ENCODE measurements at places on chromosomes 13 and 19. TPM values are rescaled to one million over a fixed set of nuclear protein-coding genes. Genes with fewer than 3 reads are reported as not detected.

The ERICH6B gene
- not detected for total RNA-seq

The GNA15 gene
- 2.3 TPM for total RNA-seq

The TSSK6 gene
- total RNA-seq: 6.4 TPM

The IL4I1 gene
- 6.2 TPM for total RNA-seq

The CGB3 gene
- not detected for total RNA-seq

The PCDH20 gene
- 0.75 TPM for total RNA-seq

The SIGLEC8 gene
- not detected for total RNA-seq

The KLK3 gene
- not detected for total RNA-seq

The GPR108 gene
- total RNA-seq: 66.6 TPM

The ZNF426 gene
- 12.4 TPM for total RNA-seq

The CCDC8 gene
- total RNA-seq: 22.2 TPM

The C13orf46 gene
- total RNA-seq: 0.04 TPM

The PRKCSH gene
- 269 TPM for total RNA-seq

The CGB1 gene
- total RNA-seq: 15.3 TPM

The CTXN1 gene
- 16.1 TPM for total RNA-seq

The ZNF20 gene
- 4.2 TPM for total RNA-seq

The ACER1 gene
- not detected for total RNA-seq

The VSTM2B gene
- not detected for total RNA-seq

The TPTE2 gene
- 0.29 TPM for total RNA-seq

The PMIS2 gene
- not detected for total RNA-seq

The GTPBP3 gene
- total RNA-seq: 38.1 TPM

The ZIC2 gene
- total RNA-seq: not detected

The C19orf33 gene
- 300 TPM for total RNA-seq

The ZNF700 gene
- total RNA-seq: 4.5 TPM

The METTL21C gene
- total RNA-seq: not detected

The TSKS gene
- total RNA-seq: not detected

The CALR3 gene
- total RNA-seq: not detected

The PDE4C gene
- 0.34 TPM for total RNA-seq

The ATP1A3 gene
- 1.4 TPM for total RNA-seq

The NAPSA gene
- total RNA-seq: 1.7 TPM

The PLK5 gene
- not detected for total RNA-seq

The RDH8 gene
- not detected for total RNA-seq

The ICAM1 gene
- total RNA-seq: 155 TPM

The WDR87 gene
- not detected for total RNA-seq

The RAX2 gene
- total RNA-seq: not detected

The C19orf73 gene
- 4.6 TPM for total RNA-seq

The LRRC63 gene
- total RNA-seq: 0.42 TPM

The ENOX1 gene
- 1.5 TPM for total RNA-seq

The HIPK4 gene
- not detected for total RNA-seq

The VSTM1 gene
- total RNA-seq: not detected

The SLC15A1 gene
- 0.68 TPM for total RNA-seq

The NMRK2 gene
- not detected for total RNA-seq

The TEKTIP1 gene
- total RNA-seq: not detected

The TRPC4 gene
- 2.2 TPM for total RNA-seq

The LSM7 gene
- total RNA-seq: 144 TPM

The KEAP1 gene
- total RNA-seq: 64.1 TPM

The NTF4 gene
- not detected for total RNA-seq

The PSG11 gene
- not detected for total RNA-seq

The PRRG2 gene
- total RNA-seq: 7.2 TPM

The RUBCNL gene
- 1.8 TPM for total RNA-seq

The GNG7 gene
- 0.33 TPM for total RNA-seq

The COPE gene
- total RNA-seq: 415 TPM

The SERPINE3 gene
- total RNA-seq: not detected

The CLDND2 gene
- not detected for total RNA-seq

The PPFIA3 gene
- 0.88 TPM for total RNA-seq

The FGF21 gene
- 0.13 TPM for total RNA-seq

The KCNRG gene
- total RNA-seq: not detected
